ENCODE measurements at places on chromosomes 1 and 21.
A peak's percentile ranks its signal among the peaks of the same experiment; 100 is the strongest.

DNA sequence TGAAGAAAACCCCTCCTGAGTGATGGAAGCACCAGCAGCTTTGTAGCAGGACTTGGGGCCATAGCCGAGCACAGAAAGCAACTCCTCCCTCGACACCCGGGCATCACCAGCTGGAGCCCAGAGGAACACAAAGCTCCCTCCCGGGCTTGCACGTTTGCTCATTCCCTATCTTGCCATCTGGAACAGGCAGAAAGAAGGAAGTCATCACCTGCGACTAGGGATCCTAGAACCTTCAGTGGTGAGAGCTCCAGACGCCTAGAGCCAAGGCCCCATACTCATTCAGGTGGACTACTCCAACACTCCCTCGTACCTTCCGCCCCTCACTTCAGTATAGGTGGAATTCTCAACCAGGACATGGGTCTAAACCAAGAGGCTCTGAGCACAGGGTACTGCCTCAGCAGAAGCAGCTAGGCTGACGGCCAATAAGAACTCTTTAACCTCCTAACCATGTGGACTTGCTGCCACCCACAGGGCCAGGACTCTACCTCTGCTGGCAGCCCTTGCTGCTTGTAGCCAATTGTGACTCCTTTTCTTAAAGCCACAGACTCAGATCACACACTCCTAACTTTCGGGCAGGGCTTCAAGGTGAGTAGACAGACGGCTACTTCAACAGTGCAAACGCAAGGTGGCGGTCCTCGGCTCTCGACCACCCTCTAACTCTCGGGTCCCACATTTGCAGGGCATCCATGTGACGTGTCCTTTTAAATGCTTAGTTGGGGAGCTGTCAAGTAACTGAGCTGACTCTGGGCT is 65.4 kb downstream of the NPHP4 start:
- no peak for DNase-seq

DNA sequence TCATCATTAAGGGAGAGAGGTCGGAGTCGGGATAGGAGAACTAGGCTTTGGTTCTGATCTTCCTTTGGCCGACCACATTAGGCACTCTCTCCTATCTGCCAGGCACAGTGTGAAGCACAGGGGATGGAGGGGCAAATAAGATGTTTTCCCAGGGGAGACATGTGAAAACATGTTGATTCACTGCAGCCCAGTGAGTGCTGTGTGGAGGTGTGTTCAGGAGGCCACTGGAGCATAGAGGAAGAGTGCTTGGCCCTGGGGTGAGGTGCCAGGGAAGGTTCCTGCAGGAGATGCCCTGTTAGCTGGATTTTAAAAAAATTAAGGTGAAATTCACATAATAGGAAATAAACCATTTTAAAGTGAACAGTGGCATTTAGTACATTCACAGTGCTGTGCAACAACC is 3.7 kb downstream of the VANGL2 start:
- DNase-seq, result no peak

DNA sequence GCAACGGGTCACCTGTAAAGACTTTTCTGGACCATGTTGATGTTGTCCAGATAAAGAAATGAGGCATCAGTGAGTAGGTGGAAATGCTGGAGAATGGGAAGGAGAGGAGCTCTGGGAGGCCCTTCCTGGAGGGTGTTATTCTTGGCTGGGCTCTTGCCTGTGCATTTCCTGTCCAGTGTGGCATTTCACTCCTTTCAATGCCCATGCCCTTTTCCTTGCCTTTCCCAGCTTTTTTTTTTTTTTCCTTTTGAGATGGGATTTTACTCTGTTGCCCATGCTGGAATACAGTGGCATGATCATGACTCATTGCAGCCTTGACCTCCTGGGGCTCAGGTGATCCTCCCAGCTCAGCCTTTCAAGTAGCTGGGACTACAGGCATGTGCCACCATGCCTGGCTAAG is 11.8 kb downstream of the NOS1AP start:
- DNase-seq, result peak; percentile 91

DNA sequence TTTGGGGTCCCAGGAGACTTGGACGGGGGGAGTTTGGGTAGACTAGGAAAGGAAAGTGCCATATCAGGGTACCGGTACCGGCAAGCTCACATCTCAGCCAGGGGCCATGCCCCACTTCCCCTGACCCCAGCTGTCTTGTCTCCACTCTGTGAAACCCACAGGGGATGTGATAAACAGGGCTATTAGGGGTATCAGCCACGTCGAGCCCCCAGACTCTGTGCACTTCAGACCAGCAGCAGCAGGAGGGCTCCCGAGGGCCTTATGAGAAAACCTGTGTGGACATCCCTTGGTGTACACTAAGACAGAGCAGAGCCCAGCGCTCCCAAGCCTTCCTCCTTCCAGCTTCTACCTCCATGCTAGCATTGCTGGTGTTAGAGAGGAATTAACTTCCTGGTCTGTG is 46.3 kb downstream of the TNNT2 start:
- no peak for DNase-seq

- DNase-seq, result no peak
Observed at GRCh38 chr1:213931836-213932235, 55.9 kb upstream of the PROX1 start.

DNA sequence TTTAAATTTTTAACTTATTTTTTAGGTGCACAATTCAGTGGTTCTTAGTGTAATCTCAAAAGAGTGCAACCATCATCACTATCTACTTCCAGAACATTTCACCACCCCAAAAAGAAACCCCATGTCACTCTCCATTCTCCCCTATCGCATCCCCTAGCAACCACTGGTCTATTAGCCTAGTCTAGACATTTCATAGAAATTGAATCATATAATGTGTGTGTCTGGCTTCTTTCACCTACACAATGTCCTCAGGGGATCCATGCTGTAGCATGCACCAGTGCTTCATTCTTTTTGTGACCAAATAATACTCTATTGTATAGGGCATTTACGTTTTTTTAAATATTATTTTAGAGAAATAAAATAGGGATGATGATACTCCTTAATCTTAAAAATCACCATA is 64.7 kb downstream of the JAK1 start:
- no peak for DNase-seq

GRCh38 chr1:204692841-204693356 is 7.4 kb upstream of the LRRN2 start:
- no peak for DNase-seq

DNA sequence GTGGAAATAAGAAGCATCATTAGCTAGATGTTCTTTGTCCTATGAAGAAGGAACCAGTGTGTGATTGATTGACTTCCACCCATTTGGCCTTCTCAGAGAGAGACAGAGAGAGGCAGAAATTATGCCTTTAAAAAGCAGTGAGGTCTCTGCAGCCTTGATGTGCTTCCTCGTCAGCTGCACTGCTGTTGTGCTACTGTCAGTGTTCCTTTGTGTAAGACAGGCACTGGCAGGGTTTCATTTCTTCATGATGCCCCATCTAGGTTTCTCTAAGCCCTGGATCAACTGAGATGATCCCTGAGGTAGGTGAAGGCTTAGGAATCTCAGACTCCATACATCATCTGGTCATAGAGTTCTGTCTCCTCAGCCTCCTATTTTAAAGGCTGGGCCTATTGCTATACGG is 34.9 kb downstream of the GPR3 start:
- DNase-seq, result no peak

DNA sequence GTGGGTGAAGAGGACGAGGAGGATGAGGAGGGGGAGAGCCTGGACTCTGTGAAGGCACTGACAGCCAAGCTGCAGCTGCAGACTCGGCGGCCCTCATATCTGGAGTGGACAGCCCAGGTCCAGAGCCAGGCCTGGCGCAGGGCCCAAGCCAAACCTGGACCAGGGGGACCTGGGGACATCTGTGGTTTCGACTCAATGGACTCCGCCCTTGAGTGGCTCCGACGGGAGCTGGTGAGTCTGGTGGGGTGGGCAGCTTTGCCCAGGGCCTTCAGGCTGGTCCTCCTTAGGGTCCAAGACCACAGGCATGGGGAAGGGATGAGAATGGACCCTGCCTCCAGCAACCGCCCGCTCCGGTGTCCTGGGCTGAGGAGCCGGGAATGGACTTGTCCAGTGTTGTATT is 430 bp downstream of the FAM167B start:
- no peak for DNase-seq

- no peak for DNase-seq
Observed at GRCh38 chr1:230487773-230488428, 61.8 kb upstream of the PGBD5 start.

DNA sequence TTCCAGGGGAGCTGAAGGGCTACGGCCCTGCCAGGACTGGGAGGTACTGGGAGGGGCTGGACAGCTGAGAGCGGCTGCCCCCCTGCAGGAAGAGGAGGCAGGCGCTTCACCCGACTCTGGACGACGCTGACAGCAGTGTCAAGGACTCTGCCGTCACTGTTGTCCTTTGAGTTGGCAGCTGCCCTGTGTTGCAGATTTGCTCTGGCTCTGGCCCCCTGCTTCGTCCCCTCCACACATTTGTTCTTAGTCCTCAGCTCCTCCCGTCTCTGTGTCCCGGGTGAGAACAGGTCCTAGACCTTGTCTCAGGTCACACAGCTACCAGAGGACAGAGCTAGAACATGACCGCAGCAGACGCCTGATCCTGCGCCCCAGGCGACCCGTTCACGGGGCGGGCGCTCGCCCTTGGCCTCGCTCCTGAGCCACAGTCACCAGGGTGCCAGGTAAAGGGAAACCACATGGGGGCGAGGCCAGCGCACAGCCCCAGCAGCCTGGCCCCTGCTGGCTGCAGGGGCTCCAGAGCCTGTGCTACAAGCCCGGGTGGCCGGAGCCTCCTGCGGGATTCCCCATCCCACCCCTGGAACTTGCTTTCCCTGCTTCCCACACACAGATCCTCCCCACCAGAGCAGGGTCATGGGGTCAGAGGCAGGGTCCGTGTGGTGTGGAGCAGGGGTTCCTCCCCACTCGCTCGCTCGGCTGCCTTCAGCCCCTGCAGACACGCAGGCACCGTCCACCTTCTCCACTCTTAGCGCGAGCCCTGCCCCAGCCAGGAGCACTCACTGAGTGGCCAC is 10.7 kb upstream of the NPHP4 start:
- DNase-seq, result no peak

All from COLO829 (cell line).